ENCODE measurements at places on chromosomes 12 and 14.

GRCh38 chr12:23760495-23760894 is 189.0 kb downstream of the SOX5 start:
- no peak for DNase-seq

DNA sequence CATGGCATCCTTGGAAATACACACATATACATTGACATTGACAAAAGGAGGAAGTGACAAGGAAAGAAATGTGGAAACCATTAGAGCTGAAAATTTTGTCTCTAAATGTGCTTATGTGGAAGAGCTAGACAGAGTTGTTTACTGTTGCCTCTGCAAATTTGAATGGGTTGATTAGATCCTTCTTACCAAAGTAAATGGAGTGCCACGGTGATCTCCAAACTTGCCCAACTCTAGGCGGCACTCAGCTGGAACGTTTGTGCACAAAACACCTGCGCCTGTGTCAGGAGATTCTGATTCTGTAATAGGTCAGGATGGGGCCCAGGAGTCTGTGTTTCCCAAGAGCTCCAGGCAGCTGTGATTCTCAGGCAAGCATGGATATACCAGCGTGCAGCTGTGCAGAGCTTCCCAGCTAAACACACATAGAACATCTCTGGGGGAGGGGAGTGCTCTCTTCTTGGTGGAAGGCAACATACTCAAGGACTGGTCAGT is 77.8 kb upstream of the BDKRB2 start:
- no peak for DNase-seq

DNA sequence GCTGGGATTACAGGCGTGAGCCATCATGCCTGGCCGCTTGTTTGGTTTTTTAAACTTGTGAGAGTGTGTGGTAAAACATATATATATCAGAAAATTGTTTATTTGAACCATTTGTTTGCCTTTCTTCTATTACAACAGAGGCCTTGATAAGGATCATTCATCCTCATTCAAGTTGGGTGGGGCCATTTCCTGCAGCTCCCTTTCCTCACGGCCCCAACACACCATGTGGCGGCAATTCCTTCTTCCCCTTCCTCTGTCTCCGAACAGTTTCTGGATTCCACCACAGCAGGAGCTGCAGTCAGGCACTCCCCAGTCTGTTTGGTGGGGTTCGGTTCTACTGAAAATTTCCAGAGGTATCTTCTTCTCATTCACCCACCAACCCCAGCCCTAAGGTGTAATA is 42.0 kb upstream of the RASSF3 start:
- DNase-seq, result no peak

- no peak for DNase-seq
Measured at GRCh38 chr12:52243259-52243855, 10.3 kb downstream of the KRT7 start.

- no peak for DNase-seq
Measured at GRCh38 chr12:77973579-77973978, 142.9 kb downstream of the NAV3 start.

GRCh38 chr12:115660211-115660805 is 617.2 kb downstream of the MED13L start:
- DNase-seq, result no peak

DNA sequence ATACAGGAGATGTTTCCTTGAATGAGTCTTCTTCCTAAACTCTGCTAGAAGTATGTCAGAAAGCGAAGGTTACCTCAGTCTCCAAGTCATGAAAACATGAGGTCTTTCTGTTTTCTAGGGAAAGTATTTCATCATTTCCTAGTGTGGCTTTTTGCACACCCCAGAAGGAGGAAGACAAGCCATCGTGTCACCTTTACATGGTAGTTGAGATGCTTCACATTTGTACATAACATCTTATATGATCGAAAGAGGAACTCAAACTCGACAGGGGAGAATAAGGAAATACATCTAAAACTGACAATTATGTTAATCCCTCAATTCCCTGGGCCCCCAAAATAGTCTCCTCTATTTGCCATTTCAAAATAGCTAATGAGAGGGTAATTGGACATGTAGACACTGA is 214.1 kb upstream of the PLEKHG7 start:
- DNase-seq, result no peak

GRCh38 chr14:78446807-78447206 is 276.6 kb downstream of the NRXN3 start:
- DNase-seq, result no peak

- no peak for DNase-seq
Measured at GRCh38 chr12:91896286-91897024, 249.2 kb downstream of the BTG1 start.

GRCh38 chr14:79663453-79663852 is 547.9 kb downstream of the DIO2 start:
- DNase-seq, result no peak

DNA sequence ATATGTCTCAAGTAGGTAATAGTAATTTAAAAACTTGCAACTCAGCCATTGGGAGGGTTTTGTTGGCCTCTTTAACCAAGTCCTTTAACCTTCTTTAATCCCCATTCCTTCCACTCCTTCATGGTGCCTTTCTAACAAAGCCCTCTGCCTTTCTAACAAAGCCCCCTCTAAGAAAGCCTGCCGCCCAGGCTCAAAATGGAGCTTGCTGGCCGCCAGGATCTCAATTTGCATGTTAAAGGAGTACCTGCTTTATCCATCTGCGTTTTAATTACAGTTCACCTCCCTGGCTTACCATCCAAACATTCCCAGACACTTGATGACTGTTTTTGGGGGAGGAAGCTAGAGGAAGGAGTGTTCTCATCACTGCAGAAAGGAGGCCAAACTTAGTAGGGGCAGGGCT is 183.4 kb downstream of the PTPN11 start:
- no peak for DNase-seq

DNA sequence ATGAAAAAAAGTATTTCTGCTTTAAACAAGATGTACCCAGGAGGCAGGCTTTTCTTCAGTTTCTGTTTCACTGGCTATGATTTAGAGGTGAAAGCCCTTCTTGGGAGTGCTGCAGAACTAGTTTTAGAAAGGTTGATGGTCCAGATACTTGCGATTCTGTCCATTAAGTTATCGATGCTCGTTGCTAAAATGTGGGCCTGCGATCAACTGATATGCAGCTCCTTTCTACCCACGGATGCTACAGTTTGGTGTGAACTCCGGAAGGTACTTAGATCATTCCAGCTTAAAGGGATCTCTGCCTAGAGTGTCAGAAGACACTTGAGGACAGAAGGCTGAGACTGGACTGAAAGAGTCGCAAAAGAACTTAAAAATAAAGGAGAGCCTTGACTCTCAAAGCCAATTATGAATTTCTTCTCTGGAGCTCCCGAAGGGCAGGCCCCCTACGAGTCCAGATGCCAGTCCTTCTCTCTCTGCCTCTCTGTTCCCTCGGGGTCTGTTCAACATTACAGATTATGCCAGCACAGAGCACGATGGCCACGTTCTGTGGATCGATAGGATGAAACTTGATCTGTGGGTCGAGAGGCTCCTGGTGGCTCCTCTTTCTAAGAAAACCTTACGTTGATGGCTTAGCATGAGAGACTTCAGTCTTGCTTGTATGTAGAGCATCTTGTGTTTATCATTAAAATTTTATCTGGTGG is 40.0 kb downstream of the FBXW8 start:
- no peak for DNase-seq

DNA sequence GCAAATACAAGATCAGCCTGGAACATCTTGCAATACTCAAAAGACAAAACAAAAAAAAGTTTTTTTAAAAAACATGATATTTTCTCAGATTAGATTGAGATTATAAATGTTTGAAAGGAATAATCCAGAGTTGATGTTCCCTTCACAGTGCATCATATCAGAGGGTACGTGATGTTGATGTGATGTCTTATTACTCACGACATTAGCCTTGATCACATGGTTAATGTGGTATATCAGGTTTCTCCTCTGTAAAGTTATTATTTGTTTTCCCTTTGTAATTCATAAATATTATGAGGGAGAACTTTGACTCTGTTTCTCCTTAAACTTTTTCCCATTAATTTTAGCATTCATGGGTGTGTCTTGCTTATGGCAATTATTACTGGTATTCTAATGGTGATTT is 26.6 kb downstream of the LIMA1 start:
- no peak for DNase-seq

DNA sequence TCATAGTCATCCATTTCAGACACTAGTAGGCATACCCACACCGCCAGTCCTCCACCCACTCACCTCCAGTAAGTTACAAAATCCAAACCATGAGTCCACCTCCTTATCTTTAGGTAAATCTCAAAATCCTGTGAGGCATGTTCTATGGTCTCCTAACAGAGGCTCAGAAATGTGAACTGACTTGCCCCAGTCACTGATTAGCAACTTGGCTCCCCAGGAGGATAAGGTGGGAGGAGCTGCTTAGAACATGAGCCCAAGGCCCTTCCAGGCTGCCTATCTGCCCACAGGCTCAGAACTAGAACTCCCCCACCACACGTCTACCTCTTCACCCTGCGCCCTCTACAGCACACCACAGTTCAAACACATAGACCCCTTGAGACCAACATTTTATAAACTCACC is 19.9 kb downstream of the SETD3 start:
- DNase-seq, result no peak

- no peak for DNase-seq
Measured at GRCh38 chr12:125187148-125187745, 122.0 kb downstream of the AACS start.

DNA sequence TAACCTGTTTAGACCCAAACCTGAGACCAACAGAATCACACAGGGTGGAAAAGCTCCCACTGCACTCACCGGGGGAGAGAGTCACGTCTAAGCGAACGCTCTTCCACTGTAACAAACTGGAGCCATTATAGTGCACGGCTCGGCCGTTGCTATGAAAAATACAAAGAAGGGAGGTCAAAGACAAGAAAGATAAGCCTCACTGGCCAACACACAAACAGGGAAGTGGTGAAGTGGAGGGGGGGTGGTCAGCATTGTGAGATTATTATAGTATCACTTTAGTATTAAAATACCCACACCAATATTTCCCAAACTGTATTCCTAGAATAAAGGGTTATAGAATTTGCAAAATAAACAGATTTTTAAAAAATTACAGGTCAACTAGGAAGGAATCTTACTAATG is 90.9 kb downstream of the TRAFD1 start:
- DNase-seq, result no peak

GRCh38 chr12:56230432-56231183 is 757 bp downstream of the SLC39A5 start:
- no peak for DNase-seq

DNA sequence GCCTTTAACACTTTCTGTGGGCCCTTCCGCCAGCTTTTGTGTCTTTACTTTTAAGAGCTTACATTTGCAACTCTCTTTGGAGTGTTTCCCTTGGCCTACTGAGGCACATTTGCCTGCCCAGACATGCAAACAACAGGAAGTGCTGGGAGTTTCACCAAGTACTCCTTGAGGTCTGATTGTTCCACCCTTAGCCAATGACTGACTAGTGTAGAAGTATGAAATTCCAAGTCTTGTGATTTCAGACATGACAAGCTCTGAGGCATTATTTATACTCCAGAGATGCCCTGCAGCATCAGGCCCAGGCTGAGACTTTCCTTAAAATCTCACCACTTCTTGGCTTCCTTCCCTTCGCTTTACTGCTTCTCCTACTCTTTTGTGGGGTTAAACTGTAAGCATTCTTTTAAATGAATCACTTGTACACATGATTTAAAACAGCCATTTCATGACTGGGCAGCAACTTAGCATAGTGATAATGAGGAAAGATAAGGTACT is 174.1 kb downstream of the SLC6A15 start:
- no peak for DNase-seq

DNA sequence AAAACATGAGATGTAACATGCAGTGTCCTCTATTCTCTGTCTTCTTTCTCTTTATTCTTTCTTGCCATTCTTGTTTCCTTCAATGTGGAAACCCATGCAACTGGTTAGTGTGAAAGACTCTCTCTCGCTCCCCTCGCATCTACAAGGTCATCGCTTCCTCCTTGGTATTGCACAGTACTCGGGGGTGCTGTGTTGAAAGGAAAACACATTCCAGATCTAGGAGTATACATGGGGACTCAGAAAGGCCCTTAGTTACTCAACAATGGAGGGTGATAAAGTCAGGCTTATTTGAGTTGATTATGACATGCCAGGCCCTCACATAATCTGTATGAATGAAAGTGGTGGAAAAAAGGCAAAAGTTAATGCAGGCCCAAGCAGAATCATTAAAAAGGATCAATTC is 75.5 kb upstream of the OVCH1 start:
- no peak for DNase-seq

DNA sequence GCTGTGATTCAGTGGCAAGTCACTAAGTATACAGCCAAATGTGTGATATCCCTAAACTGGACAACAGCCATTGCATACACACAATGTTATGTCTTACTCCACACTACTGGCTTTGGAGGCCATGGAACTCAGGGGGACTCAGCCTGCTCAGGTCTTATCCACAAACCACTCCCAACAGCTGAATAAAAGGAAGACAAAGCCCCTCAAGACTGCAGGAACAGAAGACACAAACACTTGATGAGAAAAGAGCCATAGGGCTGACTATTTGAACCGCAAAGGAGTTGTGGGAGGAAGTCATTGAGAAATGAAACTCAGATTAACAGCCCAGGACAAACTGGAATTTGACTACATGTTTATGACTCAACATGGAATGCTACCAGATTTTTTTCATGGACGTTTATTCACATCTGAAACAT is 40.9 kb downstream of the PTGER2 start:
- DNase-seq, result no peak

- DNase-seq, result no peak
Measured at GRCh38 chr14:62308891-62309290, 546.7 kb downstream of the SNAPC1 start.

DNA sequence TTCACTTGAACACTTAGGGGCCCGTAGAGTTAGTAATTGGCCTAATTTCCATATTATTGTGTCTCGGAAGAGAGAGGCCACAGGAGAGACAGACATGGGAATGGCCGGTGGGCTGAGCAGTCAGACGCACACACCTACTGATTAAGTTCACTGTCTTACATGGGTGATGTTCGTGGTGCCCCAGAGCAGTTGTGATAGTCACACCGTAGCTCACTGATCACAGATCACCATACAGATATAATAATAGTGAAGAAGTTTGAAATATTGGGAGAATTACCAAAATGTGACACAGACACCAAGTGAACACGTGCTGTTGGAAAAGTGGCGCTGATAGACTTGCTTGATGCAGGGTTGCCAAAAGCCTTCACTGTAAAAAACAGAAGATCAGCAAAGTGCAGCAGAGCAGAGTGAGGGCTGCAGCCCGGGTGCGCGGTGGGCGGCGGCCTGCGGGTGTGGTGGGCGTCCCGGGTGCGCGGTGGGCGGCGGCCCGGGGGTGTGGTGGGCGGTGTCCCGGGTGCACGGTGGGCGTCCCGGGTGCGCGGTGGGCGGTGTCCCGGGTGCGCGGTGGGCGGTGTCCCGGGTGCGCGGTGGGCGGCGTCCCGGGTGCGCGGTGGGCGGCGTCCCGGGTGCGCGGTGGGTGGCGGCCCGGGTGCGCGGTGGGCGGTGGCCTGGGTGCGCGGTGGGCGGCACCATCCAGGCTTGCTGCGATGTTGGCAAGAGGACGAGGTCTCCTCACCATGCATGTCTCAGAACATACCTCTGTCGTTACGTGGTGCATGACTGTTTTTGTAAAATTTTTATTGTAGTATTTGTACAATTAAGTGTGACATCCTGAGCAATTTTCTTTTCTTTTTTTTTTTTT is 34.3 kb upstream of the TEX22 start:
- DNase-seq, result peak; percentile 54

Measured in CD4-positive, alpha-beta T cell treated with Interleukin-17A for 1 hour (primary cell).